ENCODE measurements at places on chromosomes 5 and 9.
A peak's percentile ranks its signal among the peaks of the same experiment; 100 is the strongest.

DNA sequence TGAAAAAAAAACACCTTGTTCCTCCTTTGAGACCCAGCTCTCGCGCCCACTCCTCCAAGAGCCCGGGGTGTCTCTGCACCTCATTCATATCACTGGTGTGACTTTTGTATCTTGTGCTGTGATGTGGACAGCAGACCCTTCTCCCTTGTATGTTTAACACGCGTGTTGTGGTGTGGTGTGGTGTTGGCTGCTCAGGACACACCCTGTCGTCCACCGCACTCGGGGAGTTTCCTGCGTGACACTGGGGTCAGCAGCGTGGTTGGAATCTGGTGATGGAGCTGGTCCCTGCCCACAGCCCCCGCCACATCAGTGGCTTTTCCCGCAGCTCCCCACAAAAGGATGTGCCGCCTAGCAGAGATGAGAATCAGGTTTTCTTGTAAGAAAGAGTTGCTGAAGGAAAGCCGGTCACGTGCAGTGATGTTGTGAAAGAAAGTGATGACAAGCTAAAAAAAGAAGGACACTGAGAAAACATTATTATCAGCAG lies 61.5 kb downstream of the TENT4A start:
- no peak for DNase-seq

DNA sequence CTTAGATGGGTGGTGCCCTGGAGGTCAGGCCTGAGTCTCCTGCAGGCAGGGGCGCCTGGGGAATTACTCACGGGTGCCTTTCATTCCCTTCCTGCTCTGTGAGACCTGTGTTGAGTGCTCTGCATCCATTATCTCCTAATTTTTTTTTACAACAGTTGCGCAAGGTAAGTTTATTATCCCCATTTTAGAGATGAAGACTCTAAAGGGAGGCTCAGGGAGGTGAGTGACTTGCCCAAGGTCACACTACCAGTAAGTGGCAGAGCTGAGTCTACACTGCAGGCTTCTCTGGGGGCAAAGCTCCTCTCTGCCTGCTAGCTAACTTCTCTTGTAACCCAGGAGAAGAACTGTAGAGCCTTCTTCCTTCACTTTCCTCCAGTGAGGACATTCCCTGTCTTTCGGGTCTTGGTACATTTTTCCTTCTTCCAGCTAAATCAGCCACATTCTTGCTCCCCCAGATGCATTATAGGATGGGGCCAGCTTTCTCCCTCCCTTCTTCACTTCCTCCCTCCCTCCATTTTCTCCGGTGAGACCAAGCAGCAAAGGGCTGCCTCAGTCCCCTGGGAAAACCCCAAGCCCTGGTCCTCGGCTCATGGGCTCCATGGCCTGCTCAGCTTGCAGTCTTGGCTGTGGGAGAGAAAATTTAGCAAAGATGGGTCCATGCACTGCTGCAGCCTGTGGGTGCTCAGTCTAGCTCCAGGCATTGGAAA lies 1.8 kb downstream of the PRR7 start:
- DNase-seq: no peak

DNA sequence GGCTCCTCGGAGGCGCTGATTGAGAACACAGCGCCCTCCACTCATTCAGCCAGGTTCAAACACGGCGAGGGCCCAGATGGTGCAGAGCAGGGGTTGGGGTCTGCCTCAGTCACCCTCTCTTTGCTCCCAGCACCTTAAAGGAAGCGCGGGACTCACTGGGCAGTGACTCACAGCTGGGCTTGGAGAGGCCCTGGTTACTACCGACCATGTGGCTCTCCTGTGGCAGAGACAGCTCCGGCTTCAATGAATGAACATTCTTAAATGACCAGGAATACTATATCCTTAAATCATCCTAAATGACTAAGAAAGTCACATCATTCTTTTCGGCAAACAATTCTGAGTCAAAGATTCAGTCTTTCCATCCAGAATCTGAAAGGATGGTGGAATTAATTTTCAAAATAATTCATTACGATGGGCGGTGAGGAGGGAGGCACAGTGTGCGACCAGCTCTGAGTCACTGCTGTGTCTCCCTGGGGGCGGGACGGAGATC lies 1.6 kb upstream of the INPP5E start:
- no peak for DNase-seq

GRCh38 chr9:7879551-7880245 lies 80.1 kb upstream of the DMAC1 start:
- peak; percentile 6 for DNase-seq

GRCh38 chr9:128636556-128637530 lies 19.8 kb downstream of the DYNC2I2 start:
- DNase-seq: peak; percentile 26
